ENCODE measurements at places on chromosomes 7 and 10.
A peak's percentile ranks its signal among the peaks of the same experiment; 100 is the strongest.

GRCh38 chr7:34133983-34134782 is 228.8 kb downstream of the BMPER start:
- peak; percentile 86 for DNase-seq

- DNase-seq: no peak
These were observed 86.9 kb upstream of the TNRC18 start for GRCh38 chr7:5510426-5511045.

GRCh38 chr10:16386855-16387254 is 50.0 kb upstream of the PTER start:
- DNase-seq: peak; percentile 2

- no peak for DNase-seq
These were observed 1.5 kb downstream of the DUSP5 start for GRCh38 chr10:110498982-110499795.

GRCh38 chr7:40507166-40507565 is 372.4 kb downstream of the SUGCT start:
- DNase-seq: no peak

- no peak for DNase-seq
These were observed 20.7 kb upstream of the KMT2E start for GRCh38 chr7:104993217-104993862.

Measured in NCI-H1417 (cell line).